ENCODE measurements at places on chromosomes 6 and 20.

GRCh38 chr6:110090876-110091275 lies 88.6 kb downstream of the WASF1 start:
- no peak for DNase-seq

DNA sequence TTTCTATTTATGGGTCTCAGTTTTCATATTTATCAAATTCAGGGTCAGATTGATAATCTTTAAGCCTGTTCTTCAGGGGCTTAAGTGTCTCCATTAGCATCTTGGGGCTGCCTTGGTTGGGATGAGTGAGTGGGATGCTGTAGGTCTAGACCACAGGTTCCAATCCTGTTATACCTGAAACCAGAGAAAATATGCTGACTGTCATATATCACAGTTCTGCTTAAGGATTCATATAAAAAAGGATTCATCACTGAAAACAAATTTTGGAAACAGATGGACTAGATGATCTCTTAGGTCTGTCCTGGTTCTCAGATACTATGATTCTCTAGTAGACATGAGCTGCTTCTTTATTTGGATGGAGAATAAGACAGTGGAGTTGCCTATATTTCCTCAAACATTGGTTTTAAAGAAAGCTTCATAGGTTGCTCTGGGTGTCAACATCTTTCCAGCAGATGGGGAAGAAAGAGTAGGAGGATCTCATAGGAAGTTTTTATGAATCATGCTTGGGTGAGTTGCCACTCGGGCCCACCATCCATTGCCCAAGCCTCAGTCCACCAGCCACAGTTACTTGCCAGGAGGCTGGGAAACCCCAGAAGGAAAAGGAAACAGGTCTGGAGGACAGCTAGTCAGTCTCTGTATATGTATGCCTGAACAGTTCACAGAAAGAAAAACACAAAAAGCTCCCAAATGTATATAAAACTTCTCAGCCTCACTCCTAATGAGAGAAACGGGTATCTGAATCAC lies 42.9 kb upstream of the MAP7 start:
- no peak for DNase-seq

GRCh38 chr6:31140643-31141042 lies 1.8 kb upstream of the PSORS1C2 start:
- DNase-seq, result no peak

GRCh38 chr6:133809406-133809805 lies 79.5 kb upstream of the TCF21 start:
- no peak for DNase-seq

- DNase-seq, result no peak
Measured at GRCh38 chr6:53437557-53438202, 88.9 kb upstream of the ELOVL5 start.

DNA sequence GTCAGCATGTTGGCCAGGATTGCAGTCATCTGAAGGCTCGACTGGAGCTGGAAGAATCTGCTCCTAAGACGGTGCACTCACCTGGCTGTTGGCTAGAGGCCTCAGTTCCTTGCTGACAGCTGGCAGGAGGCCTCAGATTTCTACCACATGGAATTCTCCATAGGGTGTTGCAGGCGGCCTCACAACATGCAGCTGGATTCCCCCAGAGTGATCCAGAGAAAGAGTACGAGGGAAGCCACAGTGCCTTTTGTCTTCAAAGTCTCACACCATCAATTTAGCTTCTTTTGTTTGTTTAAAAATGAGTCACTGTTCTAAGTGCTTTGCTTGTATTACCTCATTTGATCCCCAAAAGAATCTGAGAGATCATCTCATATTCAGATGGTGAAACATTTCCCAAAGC lies 65.5 kb upstream of the FYN start:
- DNase-seq, result no peak

- peak; percentile 57 for DNase-seq
Measured at GRCh38 chr20:59933849-59934585, 580 bp upstream of the SYCP2 start.

- DNase-seq, result no peak
Measured at GRCh38 chr6:12034349-12034748, 22.2 kb downstream of the HIVEP1 start.

- no peak for DNase-seq
Measured at GRCh38 chr6:7758456-7758855, 32.6 kb downstream of the BMP6 start.

DNA sequence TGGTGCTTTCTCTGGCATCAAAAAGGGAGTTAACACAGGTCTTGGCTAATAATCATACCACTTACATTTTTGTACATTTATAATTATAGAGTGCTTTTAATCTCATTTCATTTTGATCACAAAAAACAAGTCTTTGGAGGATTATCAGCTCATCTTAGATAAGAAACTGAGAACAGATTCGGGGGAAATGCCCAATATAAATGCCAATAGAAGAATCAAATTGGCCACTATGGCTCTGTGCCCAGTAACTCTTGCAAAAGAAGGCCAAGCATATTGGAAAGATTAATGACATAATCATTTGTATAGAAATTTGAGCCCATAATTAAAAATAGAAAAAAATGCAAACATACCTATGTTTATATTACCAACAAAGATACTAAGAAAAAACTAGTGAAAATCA lies 42.5 kb downstream of the IPCEF1 start:
- no peak for DNase-seq

GRCh38 chr20:34312024-34312460 lies 8.9 kb upstream of the AHCY start:
- DNase-seq, result no peak

GRCh38 chr6:21785164-21785563 lies 191.6 kb downstream of the SOX4 start:
- no peak for DNase-seq

DNA sequence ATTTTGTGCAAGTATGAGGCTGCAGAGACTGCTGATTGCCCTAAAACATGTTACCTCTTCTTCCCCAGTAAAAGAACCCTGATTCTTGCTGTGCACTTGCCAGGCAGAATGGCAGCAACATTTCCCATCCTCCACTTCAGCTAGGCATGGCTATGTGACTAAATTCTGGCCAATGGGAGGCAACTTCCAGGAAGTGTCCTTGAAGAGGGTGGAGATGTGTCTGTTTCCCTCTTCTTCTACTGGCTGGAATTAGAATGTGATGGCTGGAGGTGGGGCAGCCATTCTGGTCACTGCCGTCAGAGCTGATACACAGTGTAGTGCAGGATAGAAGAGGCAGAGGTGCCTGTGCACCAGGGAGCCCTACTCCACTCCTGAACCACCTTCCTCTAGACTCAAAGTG lies 64.6 kb downstream of the CDH26 start:
- DNase-seq, result no peak

GRCh38 chr6:5866547-5867051 lies 140.1 kb downstream of the NRN1 start:
- no peak for DNase-seq

DNA sequence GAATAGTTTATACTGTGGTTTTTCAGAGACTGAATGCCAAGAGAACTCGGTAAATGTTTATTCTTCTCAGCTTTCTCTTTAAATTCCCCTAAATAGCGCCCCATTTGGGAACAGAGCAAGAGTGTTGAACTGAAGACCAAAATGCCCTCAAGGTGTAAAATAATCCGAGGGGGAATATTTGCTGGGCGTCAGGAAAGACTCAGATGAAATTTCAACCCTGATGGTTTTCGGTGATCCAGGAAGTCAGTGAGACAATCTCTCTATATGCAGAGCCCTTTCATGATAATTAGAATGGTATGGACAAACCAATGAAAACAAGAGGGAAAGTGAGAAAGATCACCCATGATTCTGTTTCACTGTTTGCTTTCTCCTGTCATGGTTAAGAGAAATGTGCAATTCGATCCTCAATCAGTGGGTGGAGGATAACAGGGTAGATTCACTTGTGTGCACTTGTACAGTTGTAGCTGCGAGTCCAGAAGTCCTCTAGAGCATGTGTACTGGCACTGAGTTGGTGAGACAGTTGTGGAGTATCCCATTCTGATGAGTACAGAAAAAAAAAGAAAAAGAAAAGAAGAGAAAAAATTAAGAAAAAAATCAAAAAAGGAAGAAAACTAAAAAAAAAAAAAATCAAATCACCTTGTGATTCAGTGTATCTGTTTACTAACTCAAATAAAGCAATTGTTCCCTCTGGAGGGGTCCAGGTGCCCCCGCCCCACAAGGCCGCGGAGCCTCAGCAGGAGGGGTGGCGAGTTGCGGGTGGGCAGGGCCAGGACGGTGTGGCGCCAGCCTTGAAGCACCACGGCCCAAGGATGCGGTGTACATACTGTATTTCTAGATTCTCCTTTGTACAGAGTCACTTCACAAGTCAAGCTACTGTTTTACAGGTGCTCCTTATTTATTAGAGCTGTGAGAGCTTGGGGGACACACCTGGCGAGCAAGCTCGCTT lies 164.9 kb downstream of the SCML4 start:
- DNase-seq, result no peak

DNA sequence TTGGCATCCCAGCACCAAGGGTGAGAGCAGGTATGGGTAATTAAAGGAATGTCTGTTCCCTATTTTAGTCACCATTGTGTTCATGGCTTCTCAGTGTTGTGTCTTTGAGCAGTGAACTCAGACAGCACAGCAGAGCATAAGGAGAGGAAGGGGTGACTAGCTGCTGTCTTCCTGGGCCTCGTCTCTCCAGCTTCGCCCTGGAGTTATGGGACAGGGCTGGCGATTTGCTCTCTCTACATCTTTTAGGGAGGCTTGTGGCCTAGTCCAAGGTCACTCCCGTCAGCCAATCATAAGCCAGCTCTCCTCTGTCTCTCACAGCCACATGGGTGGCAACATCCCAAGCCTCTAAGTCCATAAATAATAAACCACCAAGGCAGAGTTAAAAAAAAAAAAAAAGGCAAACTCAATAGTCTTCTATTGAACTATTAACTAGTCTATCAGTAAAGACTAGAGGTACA lies 7.3 kb downstream of the CST3 start:
- DNase-seq, result no peak

GRCh38 chr20:10113746-10114145 lies 79.0 kb downstream of the ANKEF1 start:
- no peak for DNase-seq

GRCh38 chr6:72640615-72640930 lies 18.7 kb downstream of the KCNQ5 start:
- DNase-seq, result no peak

- DNase-seq, result no peak
Measured at GRCh38 chr6:50939931-50940330, 121.3 kb downstream of the TFAP2B start.

GRCh38 chr6:42010185-42010891 lies 40.0 kb upstream of the TAF8 start:
- DNase-seq, result no peak

- no peak for DNase-seq
Measured at GRCh38 chr6:6495851-6496250, 92.7 kb upstream of the LY86 start.

DNA sequence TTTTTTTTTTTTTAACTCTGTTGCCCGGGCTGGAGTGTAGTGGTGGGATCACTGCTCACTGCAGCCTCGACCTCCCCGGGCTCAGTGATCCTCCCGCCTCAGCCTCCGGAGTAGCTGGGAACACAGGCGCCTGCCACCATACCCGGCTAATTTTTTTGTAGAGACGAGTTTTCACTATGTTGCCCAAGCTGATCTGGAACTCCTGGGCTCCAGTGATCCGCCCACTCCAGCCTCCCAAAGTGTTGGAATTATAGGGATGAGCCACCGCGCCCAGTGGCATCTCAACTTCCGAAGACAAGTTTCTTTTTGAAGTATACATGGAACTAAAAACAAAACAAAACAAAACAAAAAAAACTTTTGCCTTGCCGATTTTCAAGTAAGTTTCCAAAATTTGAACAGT lies 66.6 kb upstream of the ZNF184 start:
- DNase-seq, result no peak

- DNase-seq, result no peak
Measured at GRCh38 chr6:122154155-122154554, 245.3 kb upstream of the HSF2 start.
